AG08396 (cell line): ENCODE measurements at places on chromosomes 7 and 10.

DNA sequence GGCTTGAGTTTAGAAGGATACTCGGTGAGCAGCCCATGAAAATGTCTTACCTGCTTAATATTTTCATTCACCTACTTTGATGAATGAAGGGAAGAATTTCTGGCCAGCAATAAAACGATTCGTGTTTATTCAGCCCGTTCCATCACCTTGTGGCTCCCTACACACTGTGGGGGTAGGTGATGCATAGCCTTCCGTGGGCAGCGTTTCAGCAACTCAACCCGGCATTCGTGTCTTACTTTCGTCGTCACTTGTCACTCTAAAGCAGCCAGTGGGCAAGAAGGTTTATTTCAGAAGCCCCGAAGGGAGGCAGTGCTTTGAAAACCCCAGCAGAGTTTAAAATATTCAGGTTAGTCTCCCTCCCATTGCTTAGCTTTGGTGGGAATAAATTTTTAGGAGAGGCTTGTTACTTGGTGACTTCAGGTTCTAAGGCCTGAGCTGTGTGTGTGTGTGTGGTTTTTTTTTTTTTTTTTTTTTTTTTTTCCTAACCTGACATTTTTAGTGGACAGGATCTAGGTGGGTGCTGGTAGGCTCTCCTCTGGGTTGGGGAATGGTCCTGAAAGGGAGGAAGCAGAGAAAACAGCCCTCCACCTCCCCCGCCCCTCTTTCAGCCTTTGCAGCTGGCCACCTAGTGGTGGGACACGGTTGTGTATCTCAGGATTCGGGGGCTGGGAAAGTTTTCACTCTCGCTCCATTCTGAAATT lies 1.8 kb downstream of the GRK5 start:
- peak; percentile 67 for DNase-seq

DNA sequence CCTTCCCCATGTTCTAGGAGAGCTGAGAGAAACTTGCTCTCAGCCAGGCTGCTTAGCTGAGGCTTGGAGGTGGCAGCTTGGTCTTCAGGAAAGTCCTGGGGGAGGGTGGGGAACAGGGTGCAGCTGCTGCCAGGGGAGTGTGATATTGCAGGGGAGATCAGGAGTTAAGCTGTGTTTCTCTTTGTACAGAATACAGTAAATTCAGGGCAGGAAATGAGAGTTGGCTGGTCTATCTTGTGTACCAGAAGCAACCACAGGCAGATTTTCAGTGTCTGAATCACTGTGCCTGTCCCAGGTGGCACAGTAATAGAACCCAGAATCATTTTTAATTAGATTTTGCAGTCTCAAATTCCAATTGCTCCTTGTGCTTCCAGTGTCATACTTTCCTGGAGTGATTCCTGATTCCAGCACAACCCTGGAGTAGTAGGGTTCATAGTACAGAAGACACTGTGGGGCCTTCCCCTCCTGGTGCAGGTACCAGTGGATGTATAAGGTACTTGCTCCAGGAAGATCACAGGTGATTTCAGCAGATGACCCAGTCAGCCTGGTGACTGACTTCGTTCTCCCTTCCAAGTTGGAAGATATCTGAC lies 94.0 kb upstream of the TARP start:
- DNase-seq = no peak

DNA sequence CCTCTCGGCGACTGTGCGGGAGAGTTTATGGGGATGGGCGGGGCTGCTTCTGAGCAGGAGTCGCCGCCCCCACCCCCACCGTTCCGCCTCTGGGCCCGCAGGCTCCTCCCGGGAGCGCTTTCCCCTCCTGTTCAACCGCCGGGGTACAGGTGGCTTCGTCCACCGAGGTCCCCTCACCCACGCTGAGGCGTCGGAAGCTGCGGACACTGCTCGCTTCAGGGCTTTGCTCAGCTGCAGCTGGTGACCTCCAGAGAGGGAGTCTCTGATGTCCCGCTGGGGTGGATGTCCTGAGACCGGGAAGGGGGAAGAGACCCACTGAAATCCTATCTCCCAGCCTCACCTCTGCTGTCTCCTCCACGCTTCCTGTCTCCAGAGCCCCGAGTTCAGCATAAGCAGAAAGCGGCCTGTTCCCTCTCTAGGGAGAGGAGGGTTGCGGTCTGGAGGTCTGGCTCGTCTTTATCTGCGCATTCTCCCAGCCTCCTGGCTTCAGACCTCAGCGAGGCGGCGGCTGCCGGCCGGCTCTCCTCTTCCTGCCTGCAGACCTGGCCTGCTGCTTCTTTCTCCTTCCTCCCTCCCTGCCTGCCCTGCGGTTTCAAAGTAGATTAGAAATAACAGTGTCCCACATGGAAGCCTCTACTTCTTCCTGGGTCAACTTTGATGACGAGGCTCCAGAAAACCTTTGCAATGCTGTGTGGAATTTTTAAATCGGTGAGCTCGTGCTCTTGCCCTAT lies 1.8 kb downstream of the CYP2E1 start:
- DNase-seq = no peak

DNA sequence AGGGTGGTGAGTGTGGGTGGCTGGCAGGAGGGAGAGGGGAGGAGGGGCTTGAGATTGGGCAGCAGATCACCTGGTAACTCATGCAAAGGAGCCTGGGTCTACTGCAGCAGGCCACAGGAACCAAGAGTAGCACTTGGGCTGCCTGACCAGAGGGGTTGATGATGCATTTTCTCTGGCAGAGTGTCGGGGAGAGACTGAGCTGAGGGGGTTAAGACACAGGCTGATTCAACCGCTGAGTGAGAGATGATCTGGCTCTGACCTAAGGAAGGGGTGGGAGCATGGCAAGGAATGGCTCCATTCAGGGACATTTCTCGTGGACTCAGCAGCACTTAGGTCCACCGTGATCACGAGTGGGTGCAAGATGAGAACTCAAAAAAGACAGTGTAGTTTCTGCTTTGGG lies 115.5 kb upstream of the STK17A start:
- DNase-seq = peak; percentile 61

- DNase-seq = no peak
Measured at GRCh38 chr10:125337510-125337909, 177.1 kb upstream of the CTBP2 start.

DNA sequence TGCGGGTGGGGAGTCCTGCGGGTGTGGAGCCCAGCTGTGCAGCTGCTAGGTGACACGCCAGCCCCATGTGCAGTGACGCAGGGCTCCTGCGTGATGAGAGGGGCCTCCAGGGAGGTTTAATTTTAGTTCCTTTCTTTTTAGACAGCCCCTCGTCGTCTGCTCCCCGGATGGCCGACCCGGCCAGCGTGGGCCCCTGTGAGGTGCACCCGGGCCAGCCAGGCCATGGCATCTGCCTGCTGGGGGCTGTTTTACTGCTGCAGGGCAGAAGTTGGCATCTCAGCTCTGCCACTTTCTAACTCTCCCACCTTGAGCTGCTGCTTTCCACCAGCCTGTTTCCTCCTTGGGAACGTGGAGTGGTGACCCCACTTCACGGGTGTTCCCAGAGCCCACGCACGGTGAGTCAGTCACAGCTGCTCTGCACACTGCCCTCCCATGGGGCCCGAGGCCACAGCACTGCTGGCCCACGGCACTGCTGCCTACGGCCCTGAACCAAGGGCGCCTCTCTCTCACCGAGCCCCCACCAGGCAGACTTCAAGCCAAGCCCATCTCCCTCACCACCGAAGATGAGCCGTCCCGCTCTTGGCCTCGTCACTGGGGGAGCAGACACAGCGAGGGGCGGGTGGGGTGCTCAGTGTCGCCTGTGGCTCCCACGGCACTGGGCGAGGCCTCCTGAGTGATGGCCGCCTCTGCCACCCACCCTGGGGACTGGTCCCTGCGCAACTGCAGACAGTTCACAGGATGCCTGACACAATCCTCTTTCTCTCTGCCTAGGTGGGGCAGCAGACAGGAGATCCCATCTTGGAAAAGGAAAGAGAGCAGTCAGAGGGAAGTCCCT lies 21.3 kb downstream of the CYP2W1 start:
- no peak for DNase-seq

GRCh38 chr7:16315280-16315679 lies 106.1 kb downstream of the CRPPA start:
- no peak for DNase-seq
